ENCODE measurements at places on chromosomes 5 and 9.

GRCh38 chr9:123278361-123278760 lies 10.0 kb upstream of the STRBP start:
- DNase-seq, result no peak

- no peak for DNase-seq
Observed at GRCh38 chr9:109418827-109419226, 79.3 kb downstream of the PTPN3 start.

- no peak for DNase-seq
Observed at GRCh38 chr5:168315416-168316138, 24.1 kb downstream of the WWC1 start.

DNA sequence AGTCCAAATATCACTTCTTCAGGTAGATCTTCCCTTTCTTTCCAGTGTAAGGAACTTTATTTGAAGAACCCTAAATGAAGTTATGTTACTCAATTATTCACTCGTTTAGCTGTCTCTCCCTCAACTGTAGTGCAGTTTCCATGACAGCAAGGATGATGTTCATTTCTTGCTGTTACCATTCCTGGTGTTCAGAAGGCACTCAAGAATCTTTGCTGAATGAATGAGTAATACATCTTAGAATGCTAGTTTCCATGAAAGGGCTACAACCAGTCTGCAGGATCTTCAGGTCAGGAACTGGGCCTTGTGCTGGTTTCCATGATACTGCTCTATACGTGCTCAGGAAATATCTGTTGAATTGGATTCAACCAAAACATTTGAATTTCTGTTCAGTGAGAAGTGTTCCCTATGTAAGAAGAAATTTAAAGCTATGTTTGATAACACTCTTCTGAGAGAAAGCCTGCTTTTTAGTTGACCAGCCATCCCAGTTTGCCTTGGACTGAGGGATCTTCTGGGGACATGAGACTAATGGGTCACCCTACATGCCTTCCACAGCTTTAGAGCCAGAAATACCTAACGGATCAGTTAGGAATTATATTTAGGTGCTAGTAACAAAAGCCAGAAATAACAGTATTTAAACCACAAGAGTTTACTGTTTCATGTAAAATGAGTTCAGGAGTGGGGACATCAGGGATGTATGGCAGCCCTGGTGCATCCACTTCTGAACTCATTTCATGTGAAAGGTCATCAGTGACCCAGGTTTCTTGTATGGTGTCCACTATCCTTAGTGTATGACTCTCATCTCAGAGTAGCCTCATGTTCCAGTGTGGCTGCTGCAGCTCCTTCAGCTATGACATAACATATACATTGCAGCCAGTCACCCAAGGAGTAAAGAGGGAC lies 500.1 kb upstream of the SGCD start:
- DNase-seq, result no peak

- DNase-seq, result peak; percentile 19
Observed at GRCh38 chr9:70255486-70255885, 3.3 kb upstream of the SMC5 start.

- DNase-seq, result no peak
Observed at GRCh38 chr9:27495480-27496134, 28.5 kb upstream of the IFNK start.

GRCh38 chr5:95923918-95924544 lies 37.6 kb downstream of the ELL2 start:
- no peak for DNase-seq

GRCh38 chr9:98341157-98342097 lies 86.0 kb upstream of the TBC1D2 start:
- DNase-seq, result no peak

GRCh38 chr5:75885321-75885720 lies 168.1 kb upstream of the POC5 start:
- DNase-seq, result no peak

GRCh38 chr5:41182666-41183065 lies 30.7 kb downstream of the C6 start:
- no peak for DNase-seq

- DNase-seq, result no peak
Observed at GRCh38 chr5:178537467-178538371, 52.5 kb downstream of the COL23A1 start.

DNA sequence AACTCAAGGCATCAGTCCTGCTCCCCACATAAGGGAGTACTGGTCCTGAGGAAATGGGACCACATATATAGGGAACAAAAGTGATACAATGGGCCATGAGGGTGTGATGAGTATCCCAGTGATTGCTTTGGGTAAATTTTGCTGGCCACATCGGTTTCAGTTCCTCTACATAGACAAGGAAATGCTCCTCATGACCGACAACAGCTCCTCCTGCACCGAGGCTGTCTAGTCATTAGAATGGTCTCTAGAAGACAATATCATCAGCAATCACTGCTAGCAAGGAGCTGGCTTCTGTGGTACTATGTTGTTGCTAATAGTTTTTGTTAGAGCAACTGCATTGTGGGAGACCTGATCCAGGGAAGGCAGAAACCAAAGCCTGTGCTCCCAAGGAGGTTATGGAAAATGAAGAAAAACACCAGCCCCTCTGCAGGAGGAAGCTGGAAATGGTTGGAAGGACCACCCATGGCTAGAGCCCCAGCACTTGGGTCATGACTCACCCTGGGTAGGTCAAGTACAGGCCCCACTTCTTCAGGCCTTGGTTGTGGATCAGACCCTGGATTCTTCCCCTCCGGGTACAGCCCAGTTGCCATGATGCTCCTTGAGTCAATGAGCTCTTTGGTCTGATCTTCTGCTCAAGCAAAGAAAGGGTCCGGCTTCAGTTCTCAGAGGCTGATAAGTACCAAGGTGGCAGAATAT lies 3.4 kb upstream of the CTSL start:
- no peak for DNase-seq

DNA sequence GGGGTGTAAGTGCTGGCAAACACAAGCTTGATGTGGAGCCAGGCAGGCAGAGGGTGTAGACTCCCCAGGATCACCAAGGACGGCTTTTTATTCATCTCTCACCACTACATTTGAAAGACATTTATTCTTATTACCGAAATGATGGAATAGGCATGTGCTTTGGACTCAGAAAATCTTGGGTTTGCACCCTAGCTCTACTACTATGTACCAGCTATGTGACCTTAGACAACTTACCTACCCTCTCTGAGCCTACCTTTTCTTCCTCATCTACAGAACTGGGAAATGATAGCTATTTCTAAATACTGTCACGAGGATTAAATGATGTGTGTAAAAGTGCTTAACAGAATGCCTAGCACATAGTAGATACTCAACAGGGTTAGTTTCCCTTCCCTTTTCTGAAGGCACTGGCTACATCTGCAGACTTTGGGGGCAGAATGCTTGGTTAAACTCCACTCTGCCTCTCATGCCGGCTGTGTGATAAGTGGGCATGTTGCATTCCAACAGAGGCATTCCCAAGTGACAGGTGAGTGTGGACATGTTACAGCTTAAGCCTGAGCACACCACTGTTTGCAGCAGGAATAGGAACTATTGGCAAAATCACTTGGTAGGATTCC lies 94.8 kb downstream of the SLC1A3 start:
- DNase-seq, result peak; percentile 27

DNA sequence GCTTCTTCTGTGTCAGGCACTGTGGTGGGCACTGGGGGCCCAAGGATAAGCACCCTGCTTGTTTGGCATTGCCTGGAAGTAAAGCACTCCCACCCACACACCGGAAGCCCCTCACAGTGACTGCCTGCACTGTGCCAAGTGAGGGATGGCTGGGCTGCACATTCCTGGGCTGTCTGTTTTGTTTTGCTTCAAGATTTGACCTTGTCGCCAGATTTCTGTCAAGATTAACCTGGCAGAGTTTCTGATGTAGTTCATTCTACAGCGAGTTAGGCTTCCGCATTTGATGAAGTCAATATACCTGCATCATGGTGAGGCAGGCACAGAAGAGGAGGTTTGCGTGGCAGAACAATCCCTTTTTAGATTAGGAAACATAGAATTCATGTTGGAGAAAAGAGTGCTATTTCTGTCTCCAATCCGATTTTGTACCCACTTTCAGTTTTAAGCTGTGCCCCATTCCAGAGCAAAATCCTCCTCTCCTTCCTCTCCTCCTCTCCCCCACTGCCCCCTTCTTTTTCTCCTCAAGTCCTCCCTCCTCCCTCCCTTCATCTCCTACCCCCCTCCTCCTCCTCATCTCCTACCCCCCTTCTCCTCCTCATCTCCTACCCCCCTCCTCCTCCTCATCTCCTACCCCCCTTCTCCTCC lies 14.4 kb upstream of the BOD1 start:
- no peak for DNase-seq

GRCh38 chr5:75668977-75669689 lies 48.1 kb downstream of the POC5 start:
- peak; percentile 12 for DNase-seq
